ENCODE measurements at places on chromosomes 2 and 18.

- no peak for DNase-seq
These were observed 31.4 kb upstream of the DARS1 start for GRCh38 chr2:136016836-136017235.

- no peak for DNase-seq
These were observed 433 bp downstream of the ZFP36L2 start for GRCh38 chr2:43225788-43226557.

- no peak for DNase-seq
These were observed 3.9 kb upstream of the TMBIM1 start for GRCh38 chr2:218296200-218296599.

DNA sequence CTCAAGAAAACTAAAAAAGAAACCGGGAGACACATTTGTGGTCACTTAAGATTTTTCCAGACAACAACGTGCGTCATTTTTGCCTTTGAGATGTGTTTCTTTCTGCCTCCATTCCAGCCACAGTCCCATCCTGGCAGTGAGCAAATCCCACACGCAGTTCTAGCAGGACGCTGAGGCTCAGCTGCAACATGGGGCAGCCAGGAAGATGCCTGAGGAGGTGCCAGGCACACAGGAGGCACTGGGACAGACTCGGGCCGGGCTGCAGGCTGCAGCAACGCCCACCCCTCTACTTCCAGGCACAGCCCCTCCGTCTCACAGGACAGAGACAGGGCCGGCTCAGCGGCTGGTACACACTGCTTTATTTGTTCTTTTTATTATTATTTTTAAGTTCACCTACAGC, 13.1 kb downstream of the KLF11 start:
- no peak for DNase-seq

GRCh38 chr2:145085612-145086011, 565.7 kb upstream of the ZEB2 start:
- no peak for DNase-seq

DNA sequence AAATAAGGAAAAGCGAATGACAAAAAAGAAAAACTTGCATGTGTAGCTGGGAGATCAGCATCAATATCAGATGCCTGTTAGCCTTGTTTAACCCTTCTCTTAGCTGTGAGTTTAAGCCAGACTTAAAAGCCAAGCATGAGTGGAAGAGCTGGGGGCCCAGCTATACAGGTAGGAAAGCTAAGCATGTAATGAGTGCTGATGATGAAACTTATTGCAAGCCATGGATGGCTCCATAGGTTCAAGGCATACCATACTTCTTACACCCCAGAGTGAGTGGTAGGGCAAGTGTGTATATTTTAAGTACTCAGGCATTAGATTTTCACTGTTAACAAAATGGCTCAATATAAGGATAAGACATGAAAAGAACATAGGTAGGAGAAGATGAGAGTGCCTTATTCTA, 28.0 kb downstream of the RBBP8 start:
- DNase-seq: no peak

DNA sequence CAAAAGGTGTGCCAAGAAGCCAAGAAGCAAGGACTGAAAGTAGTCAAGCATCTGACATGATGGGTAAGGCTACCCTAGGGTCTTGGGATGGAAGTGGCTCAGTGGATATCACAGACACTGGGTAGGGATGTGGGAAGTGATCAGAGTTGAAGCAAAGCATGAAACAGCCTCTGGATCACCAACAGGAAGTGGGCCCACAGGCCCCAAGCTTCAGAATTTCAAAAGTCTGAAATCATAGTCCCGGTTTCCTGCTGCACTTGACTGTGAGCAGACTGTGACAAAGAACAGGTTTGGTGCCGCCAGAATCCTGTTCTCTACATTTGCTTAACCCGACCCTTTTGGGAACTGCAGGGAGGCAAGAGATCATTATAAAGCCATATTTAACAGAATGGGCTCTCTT, 57.4 kb downstream of the SP100 start:
- DNase-seq: no peak

- DNase-seq: no peak
These were observed 17.3 kb upstream of the ESPNL start for GRCh38 chr2:238082827-238083226.

DNA sequence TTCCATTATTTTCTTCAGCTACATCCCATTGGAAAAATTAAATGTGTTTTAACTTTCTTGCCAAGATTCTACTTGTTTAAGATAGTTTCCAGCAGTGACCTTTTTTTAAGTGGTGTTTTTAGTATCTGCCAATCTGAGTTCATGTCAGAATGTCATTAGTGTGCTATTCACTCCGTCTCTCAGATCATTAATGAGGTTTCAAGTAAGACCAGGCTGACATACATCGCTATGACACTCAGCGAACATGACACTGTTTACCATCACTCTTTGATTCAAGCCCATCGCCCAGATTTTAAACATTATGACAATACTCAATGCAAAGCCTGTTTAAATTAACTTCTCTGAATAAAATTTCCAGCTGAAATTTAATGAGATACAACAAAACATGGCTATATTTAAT, 272.0 kb upstream of the KYNU start:
- DNase-seq: no peak

DNA sequence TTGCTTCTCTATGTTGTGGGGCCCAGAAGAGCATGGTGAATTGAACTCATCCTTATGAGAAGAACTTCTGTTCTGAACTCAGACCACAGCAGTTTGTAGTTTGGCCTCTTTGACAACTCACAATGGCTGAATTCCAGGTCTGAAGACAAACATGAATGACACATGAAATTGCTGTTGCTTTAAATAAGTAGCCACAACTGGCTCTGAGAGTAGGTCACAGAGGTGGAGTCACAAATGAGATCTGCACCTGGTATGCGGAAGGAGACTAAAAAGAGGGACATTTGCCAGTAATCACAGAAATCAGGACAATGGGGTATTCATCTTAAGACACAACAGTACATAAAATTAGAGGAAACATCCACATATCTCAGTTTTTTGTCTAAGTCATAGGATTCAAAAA, 290.3 kb upstream of the MMADHC start:
- DNase-seq: no peak

GRCh38 chr2:230794497-230794896, 70.2 kb upstream of the ITM2C start:
- no peak for DNase-seq

GRCh38 chr2:113068706-113069485, 1.1 kb downstream of the IL1F10 start:
- no peak for DNase-seq

DNA sequence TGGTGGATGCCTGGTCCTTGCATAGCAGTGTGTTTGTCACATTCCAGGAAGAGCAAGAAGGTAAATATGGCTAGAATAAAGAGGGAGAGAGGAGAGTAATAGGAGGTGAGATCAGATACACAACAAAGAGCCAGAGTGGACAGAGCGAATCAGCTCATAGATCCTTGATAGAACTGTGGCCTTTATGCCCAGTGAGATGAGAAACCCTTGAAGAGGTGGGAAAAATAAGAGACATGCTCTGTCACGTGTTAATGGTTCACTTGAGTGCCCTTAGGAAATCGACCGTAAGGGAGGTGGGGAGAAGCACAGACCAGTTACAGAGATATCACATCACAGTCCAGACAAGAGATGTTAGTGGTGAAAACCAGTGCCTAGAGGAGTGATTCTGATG, 84.7 kb upstream of the RAB27B start:
- DNase-seq: no peak

- DNase-seq: no peak
These were observed 3.9 kb upstream of the CCDC85A start for GRCh38 chr2:56179931-56180330.

DNA sequence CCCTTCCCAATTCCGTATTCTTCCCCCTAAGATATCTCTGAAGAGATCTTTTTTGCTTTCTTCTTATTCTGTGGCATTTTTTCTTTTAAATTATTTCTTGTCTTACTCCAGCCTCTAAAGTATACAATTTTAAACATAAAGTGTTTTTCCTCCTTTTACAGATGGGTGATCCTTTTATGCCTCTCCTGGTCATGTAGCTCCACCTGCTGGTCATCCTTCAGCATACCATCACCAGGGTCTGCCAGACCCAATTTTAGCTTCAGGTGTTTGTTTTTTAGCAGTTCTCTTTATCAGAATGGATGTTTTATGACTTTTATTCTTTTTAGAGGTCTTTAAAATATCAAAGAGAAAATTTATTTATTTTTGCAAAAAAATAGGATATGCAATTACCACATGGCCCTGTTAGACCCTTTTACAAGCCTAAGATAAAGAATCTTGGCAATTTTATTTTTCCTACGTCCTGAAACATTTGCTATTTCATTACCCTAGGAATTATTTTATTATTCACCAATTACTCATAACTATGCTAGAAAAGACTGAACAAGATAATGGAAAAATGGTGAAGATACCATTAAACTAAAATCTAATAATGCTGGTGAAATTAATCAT, 55.5 kb downstream of the PIGN start:
- no peak for DNase-seq

DNA sequence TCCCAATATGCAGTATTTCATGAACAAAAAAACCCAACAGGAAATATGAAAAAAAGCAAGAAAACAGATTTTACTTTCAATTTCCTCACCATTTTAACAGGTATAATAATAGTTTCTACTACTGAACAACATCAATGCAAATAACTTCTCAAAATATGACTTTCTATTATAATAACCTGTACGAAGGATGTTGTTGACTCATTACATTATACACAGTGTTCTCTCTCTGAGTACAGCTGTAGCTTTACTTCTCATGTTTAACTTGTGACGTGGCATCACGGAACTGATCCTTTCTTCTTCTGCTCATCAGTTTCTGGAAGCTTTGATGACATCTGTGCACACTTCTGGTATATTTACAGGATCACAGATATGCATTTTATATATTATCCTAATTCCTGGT, 40.0 kb downstream of the FAM228A start:
- no peak for DNase-seq

DNA sequence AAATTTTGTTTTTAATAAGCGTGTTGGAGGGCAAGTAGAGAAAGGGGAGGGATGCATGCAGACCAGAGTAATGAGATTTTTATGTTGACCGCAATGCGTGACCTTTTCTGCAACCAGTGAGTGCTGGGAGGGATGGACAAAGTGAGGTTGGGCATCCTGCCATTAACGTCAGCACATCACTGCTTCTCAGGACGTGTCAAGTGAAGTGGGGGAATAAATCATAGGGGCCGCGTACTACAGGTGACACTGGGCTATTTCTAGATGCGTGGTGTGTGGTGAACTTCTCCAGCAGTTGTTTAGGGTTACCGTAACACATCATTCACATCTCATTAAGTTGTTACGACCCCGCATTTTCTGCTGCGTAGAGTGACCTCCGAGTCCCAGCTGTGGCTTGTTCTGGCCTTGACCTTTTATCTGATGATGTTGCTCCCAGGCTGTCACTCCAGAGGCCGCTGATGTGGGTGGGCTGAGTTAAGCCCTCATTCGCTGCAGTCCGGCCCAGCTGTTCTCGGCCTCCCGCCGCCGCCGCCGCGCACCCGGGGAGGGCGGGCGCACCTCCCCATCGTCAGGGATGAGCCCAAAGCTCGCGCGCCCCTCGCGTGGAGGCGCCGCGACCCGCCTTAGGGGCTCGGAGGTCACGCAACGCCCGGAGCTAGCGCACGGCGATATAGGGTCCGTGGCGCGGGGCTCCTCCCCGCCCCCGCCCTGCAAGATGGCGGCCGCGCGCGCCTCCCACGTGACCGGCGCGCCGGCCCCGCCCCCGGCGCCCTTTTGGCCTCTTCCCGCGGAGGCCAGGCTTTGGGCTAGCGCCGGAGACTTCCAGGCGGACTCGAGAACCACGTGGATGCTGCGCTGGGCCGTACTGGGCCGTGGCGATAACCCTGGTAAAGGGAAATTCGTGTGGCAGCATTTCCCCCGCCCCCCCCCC, 3.5 kb downstream of the ZCCHC2 start:
- DNase-seq: no peak

DNA sequence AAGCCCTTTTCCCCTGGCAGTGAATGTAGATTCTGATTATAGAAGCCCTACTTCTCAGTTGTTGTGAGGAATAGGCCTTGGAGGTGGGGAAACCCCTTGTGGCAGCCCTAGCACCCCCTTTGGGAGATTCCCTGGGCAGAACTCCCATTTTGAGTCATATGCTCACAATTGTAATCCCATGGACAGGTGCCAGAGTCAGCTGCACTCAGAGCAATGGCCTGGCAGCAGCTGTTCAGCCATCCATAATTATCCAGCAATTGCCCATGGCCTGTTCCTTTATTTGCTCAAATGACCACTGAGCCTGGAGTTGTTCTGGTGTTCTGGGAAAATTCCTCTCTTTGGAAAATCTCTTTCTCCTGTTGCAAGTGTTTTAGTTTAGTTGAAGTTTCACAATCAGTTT, 71.7 kb downstream of the PTRHD1 start:
- DNase-seq: peak; percentile 71

GRCh38 chr2:73970850-73971471, 13.7 kb upstream of the TET3 start:
- DNase-seq: no peak

DNA sequence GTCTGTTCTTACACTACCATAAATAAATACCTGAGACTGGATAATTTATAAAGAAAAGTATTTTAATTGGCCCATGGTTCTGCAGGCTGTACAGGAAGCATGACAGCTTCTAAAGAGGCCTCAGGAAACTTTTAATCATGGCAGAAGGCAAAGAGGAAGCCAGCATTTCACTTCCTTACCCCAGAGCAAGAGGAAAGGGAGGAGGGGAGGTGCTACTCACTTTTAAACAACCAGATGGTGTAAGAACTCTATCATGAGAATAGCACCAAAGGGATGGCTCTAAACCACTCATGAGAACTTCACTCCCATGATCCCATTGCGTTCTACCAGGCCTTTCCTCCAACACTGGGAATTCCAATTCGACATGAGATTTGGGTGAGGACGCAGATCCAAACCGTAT, 344.4 kb upstream of the SLC39A10 start:
- peak; percentile 23 for DNase-seq

DNA sequence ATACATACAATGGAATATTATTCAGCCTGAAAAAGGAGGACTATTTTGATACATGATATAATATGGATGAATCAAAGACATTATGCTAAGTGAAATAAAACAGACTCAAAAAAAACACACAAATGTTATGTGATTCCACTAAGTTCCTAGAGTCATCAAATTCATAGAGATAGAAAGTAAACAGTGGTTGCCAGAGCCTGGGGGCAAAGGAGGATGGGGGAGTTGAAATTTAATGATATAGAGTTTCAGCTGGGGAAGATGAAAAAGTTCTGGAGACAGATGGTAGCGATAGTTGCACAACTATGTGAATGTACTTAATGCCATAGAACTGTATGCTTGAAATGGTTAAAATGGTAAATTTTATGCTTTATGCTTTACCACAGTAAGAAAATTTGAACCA, 119.7 kb downstream of the METTL4 start:
- no peak for DNase-seq

GRCh38 chr2:161578998-161579397, 45.2 kb upstream of the SLC4A10 start:
- no peak for DNase-seq

DNA sequence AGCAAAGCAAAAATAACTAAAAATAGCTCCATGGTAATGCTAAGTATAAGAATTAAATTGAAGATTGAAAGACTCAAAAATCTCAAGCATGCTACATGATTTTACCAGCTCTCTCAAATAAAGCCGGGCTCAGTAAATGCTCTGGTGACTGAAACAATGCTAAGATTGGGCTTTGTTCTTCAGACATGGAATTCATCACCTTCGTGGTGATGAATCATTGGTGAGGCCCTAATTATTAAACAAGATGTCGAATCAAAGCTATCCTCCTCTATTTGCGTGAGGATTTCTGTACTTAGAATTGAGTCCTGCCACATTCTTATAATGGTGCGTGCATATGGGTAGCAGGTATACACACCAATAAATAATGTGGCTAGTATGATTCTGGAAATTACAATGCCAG, 58.8 kb upstream of the LRRTM1 start:
- no peak for DNase-seq

- no peak for DNase-seq
These were observed 897.4 kb upstream of the KLHL29 start for GRCh38 chr2:22487541-22487940.

- no peak for DNase-seq
These were observed 3.6 kb upstream of the KYNU start for GRCh38 chr2:142873831-142874287.
